ENCODE measurements at places on chromosomes 13 and 19. TPM values are rescaled to one million over a fixed set of nuclear protein-coding genes. Genes with fewer than 3 reads are reported as not detected.

DNA sequence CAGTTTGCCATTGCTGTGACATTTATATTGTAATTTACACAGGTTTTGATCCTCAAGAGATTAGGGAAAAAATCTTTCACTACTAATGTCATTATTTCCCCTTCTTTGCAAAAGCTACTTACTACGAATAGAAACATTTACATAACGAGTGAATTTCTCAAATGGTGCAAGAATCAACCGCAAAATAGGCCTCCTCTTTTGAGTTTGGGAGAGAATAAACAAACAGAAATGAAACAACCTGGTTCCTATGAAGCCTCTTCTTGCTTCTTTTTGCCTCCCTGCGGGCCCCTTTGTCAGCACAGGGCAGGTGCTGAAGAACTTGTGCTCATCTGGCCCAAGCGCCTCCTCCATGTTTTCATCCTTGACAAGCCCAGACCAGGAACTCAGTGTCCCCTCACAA, 10.1 kb upstream of the GJA3 start:
- no peak for DNase-seq

GRCh38 chr19:50328224-50328872, 829 bp downstream of the KCNC3 start:
- DNase-seq: no peak

DNA sequence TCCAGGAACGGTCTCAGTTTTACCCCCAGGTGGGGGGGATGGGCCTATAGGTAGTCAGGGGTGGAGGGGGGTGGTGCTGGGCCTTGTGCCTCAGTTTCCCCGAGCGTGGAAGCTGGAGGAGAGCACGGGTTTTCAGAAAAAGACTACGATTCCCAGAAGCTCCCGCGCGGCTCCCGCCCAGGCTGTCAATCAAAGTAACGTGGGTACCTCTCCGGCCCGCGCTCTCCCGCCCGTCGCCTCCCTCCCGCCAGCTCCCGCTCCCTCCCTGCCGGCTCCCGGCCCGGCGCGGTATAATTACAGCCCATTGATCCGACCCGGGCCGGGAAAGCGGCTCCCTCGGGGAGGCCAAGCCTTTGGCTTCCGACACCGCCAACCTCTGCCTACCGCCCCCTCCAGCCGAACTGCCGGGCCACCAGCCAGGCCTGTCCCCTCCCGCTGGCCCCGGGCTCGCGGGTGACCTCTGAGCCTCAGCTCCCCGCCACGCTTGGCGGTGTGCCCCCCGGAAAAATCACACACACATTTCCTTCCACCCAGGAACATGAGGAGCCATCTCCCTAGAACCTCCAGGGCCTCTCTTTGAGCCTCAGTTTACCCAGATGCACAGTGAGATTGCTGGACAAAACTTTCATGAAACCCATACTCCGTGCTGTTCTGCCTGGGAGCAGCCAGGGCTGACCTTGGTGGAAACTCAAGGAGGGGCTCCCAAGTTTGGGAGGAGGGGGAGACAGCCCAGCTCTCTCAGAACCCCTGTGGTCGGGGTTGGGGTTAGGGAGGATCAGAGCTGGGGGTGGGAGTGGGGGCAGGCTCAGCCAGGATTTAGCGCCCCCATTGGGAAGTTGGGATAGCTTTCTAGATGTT, 7.3 kb upstream of the TLE2 start:
- DNase-seq: peak; percentile 70

- DNase-seq: no peak
Observed at GRCh38 chr13:76971851-76972829, 19.7 kb upstream of the CLN5 start.

GRCh38 chr19:55676383-55676782, 1.4 kb downstream of the EPN1 start:
- no peak for DNase-seq

- DNase-seq: no peak
Observed at GRCh38 chr19:5288347-5288739, 52.3 kb downstream of the PTPRS start.

GRCh38 chr19:41696402-41697197, 8.5 kb upstream of the CEACAM7 start:
- no peak for DNase-seq

DNA sequence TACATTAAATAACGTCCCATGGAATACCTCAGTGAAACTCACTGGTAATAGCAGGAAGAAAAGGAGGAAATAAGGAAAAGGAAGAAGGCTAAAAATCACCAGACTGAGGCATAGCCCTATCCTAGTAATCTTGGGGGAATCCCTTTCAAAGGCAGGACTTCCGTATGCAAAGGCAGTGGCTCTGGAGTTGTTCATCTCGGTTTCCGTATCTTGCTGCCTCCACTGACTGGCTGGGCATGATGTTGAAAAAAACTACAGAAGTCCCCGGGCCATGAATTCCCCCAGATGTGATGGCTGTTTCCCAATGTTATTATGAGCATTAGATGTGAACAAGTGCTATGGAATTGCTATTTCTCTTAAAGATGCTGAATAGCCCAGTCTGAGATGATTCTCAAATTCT, 5.5 kb downstream of the FPR2 start:
- DNase-seq: no peak

DNA sequence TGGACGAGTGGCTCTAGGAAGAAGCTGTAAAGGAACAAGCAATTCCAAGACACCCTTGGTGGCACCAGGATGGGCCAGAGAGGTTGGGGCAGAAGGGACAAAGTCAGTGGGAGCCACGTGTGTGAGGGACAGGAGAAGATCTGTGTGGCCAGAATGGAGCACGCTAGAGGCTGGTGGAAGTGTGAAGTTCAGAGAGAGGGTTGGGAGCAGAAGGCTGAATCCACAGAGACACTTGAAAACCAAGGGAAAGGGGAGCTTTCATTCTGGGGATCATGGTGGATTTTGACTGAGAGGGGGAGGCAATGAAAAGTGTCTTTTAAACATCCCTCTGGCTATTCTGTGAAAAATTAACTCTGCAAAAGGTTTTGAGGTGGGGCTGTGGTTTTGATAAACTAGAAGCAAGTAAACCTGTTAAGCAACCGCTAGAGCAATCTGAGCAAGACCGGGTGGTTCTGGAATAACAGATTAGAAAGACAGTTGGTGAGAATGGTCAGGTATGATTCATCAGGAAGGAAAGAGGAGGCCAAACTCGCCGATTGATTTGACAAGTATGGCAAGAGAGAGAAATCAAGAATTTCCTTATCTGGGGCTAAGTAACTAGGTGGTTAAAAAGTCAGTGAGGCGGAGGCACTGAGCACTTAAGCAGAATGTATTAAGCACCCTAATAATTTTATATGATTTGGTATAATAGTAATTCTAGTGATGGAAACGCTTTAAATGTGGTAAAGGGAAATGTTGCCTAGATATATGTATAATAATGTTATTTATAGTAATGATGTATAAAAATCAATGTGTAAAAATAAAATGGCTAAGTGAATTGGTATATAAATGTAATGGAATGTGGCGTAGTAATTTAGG, 140.0 kb downstream of the MYO16 start:
- DNase-seq: no peak

DNA sequence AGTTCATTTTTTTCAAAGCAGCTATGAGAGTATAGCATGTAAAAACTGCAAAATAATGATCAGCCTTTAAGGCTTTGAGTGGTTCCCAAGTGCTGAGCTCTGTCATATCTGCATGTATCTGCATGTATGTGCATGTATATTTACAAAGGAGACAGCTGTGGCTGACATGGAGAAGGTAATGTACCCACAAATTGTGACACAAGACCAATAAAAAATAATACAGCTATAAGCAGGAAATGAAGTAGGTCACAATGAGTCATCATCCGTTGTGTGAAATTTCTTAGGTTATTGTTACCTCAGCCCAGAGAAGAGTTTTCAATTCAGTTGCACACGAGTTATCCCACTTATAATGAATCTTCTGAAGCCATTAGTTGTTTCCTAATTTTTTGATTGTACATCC, 60.9 kb upstream of the MED4 start:
- no peak for DNase-seq

DNA sequence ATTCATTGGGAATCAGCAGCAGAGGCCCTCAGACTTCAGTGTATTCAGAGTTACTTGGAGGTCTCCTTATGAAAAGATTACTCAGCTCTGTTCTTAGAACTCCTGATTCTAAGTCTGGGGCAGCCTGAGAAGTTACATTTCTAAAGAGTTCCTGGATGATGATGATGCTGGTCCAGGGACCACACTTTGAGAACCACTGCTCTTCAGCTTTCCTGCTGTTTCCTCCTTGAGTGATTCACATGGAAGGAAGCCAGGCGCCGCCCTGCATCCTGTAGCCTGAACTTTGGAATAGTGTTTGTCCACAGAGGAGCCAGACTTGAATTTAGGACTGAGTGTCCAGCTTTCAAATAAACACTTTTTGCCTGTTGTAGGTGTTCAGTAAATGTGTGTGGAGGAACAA, 2.9 kb downstream of the CEBPG start:
- DNase-seq: peak; percentile 65

GRCh38 chr13:33235564-33235963, 50.0 kb downstream of the STARD13 start:
- no peak for DNase-seq

DNA sequence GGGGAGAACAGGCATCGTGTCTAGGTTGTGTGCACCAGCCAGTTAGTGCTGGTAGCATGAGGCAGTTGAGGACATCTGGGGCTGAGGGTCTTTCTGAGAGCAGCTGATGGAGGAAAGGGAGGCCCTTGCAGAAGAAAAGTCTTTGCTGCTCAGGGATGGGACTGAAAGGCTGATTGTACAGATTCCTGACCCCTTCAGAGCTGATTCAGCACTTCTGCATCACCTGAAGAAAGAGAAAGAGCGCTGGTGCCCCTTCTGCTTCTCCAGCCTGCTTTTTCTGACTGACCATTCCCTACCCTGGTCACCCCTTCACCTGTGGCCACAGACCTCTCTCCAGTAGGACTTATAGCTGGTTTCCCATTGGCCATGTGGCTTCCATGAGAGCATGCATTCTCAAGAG, 476.2 kb downstream of the TSHZ3 start:
- DNase-seq: no peak

DNA sequence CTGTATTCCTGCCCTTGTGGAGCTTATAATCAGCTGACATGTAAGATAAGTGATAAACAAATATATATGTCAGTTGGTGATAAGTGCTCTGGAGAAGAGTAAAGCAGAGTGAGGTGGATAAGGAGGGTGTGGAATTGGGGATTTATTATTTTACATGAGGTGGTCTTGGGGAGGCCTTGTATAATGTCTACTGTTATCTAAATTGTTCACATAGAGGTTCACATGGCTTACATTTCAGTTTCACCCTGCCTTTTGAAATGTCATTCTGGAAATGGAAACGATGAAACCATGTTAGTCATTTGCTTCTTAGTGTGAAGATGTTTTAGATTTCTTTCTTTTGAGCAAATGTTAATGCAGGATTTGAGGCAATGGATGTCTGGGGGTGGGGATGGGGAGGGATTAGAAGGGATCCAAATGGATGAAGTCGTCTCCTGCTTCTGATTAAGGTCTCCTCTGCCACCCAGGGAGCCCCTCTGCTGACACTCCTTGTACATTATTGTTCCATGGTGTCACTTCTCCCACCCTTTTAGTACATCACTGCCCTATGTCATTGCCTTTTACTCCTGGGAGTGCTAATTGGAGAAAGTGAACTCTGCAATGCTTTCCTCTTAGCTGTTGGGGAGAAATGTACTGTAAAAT, 14.0 kb downstream of the B3GLCT start:
- no peak for DNase-seq

DNA sequence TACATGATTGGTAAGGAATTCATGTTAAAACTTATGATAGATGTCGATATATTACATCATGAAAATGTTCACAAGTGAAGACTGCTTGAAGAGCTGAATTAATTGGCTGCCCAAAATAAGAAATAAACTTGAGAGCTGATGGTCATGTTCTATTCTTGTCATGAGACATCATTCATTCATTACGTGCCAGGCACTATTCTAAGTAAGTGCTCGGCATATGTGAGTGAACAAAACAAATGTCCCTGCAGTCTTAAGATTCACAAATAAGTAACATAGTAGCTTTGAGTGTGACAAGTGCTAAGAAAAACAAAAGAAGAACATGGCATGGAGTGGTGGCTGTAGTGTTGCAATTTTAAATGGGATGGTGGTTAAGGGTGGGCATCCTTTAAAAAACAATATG, 329.3 kb downstream of the SUCLA2 start:
- DNase-seq: no peak

- no peak for DNase-seq
Observed at GRCh38 chr19:18494267-18494607, 27.6 kb downstream of the ELL start.

DNA sequence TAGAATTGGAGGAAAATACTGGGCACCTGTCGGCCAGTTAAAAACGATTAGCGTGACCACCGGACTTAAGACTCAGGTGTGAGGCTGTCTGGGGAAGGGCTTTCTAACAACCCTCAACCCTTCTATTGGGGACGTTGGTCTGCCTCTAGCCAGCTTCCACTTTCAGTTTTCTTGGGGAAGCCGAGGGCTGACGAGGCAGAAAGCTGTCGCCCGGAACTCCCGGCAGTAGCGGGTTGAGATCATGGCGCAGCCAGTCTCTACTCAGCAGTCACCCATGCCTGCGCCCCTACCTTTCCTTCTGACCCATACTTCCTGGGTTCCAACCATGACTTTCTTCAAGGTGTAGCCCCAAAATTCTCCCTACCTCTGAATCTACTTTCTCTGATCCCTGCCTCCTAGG, 1424.1 kb downstream of the SLITRK1 start:
- DNase-seq: no peak

- no peak for DNase-seq
Observed at GRCh38 chr13:20295956-20296355, 63.8 kb upstream of the GJB6 start.

DNA sequence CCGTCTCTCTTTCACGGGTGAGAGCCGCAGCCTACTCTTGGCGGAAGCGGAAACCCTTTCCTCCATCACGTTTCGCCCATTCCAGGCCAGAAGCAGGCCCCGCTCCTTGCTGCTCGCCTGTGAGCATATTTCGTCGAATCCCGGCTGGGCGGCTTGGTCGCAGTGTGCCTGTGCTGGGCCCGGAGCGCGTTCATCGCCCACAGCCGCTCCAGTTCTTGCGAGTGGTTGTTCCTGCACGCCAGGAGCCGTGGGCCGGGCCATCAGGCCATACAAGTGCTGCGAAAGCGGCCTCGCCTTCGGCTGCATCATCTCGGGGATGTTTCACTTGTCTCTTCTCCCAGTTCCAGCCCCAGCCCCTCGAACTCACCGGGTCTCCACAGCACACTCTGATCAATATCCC, 65.0 kb downstream of the ZNF627 start:
- no peak for DNase-seq

The FGF22 gene
- not detected for total RNA-seq

The RFPL4A gene
- not detected for total RNA-seq

The TMC4 gene
- 1.6 TPM for total RNA-seq

The ZNF723 gene
- total RNA-seq: not detected

The NLRP9 gene
- total RNA-seq: not detected

The B3GNT3 gene
- not detected for total RNA-seq

The GPC5 gene
- 1.1 TPM for total RNA-seq

The ZNF135 gene
- 4.1 TPM for total RNA-seq

The ATP8B3 gene
- total RNA-seq: 1.7 TPM

The FBXO27 gene
- total RNA-seq: 7.2 TPM

The TMEM145 gene
- total RNA-seq: 1.9 TPM

The SCEL gene
- 6.9 TPM for total RNA-seq

Measured in omental fat pad (tissue), 4 donors.